ENCODE measurements at places on chromosomes 12 and 14.

DNA sequence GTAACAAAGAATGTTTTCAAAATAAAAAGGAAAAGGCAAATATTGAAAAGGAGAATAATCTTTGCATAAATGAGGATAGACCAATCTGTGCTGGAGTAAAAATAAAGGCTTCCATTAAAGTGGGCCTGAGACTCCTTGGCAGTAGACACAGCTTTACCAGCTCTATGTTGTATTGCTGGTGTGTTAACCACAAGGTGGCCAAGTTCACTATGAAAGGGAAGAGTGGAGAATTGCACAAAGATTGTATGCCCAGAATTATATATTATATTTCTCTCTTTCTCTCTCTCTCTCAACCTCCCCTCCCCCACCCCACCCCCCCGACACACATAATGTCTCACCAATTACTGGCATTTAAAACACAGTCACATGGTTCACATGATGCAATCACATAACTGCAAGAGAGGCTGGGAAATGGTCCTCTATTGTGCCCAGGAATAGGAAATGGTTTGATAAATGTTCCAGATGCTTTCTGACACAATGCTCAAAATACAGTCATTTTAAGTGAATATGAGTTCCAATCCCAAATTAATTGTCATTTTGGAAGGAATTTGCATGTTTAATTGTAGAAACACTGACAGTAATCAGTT is 222.6 kb upstream of the SYT1 start:
- DNase-seq = no peak

DNA sequence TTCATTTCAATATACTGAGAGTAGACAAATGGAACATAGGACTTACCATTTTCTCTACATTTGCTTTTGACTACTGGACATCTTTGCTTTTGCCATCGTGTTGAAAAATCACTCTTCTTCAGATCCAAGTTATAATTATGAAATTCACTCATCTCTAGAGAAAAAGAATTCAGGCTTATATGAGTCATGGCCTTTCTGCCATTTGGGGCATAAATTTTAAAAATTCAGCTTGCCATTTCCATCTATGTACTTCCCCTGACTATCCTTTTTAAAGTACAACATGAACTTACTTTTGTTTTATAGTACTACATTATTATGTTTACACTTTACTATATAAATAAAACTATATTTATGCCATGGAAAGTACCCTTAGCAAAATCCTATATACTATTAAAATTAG is 3.0 kb downstream of the KLRK1 start:
- DNase-seq = no peak

DNA sequence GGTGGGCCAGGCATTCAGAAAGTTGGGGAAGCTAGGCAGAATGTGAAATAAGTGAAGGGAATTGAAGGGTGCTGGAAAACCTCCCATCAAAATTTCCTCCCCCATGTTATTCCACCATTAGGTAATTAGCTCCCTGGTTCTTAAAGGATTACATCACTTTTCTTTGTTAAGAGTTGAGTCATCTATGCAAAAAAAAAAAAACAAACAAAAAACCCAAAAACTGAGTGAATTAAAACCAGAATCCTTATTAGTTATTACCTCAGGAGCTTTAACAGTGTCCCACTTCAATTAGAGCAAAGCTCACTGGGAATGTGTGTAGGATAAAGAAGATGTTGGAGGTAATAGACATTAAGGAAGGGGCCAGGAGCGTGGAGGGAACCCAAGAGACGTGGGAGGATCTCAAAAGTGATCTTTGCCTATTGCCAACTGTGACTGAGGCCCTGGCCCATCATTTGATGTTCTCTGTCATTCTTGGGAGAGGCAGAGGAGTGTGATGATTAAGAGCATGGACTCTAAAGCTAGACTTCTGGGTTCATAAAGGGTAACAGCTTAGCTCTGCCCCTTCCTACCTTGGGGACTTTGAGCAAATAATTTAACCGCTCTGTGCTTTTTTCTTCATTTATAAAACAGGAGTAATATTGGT is 364.7 kb downstream of the APAF1 start:
- DNase-seq = no peak

DNA sequence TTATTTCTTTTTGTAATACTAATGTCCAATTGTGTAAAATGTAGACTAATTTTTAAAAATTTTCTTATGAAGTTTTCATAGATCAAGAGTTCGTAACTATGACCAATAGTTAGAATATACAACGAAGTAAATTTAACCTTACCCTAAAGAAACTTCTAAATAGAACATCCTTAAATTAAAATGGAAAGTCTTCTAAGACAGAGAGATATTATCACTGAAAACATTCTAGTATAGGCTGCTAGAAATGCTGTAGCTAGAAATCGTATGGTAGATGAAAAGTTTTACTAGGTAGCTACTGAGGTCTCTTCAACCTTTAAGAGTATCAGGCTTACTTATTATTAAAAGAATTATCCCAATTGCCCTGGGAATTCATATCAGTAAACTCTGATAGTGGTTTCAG is 925 bp downstream of the CLEC2A start:
- no peak for DNase-seq

- no peak for DNase-seq
These were observed 23.3 kb upstream of the BTBD6 start for GRCh38 chr14:105224845-105225570.

DNA sequence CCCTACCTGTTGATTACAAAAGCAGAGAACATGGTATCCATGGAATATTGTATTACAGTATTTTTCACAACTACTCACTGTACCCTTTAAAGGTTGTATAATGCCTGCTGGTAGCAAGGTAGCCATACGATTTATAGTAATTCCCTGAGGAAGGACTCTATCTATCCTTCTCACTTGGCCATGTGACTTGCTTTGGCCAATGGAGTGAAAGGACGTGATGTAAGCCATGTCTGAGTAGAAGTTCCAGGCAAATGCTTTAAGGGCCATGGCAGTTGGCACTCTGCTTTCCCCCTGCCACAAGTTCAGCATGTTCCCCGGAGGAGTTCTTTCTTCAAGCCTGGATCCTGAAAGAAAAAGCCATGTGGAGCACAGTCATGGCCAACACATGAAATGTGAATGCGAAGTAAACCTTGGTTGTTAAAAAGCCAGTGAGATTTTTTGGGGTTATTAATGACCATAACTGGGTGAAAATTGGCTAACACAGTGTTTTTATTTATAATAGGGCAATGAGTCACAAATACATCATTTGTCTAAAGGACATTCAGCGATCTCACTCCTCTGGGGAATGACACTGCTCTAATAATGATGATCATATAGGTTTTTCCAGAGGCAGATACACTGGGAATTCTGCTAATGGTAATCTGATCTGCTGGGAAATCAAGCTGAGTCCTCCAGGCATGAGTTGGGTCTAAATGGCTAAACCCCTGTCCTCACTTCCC is 67.4 kb upstream of the SLC38A2 start:
- no peak for DNase-seq

GRCh38 chr14:77296906-77297305 is 23.8 kb downstream of the POMT2 start:
- DNase-seq = no peak
